ENCODE measurements at places on chromosomes 4 and X.

- no peak for DNase-seq
Measured at GRCh38 chr4:54657185-54657550, 589 bp upstream of the KIT start.

DNA sequence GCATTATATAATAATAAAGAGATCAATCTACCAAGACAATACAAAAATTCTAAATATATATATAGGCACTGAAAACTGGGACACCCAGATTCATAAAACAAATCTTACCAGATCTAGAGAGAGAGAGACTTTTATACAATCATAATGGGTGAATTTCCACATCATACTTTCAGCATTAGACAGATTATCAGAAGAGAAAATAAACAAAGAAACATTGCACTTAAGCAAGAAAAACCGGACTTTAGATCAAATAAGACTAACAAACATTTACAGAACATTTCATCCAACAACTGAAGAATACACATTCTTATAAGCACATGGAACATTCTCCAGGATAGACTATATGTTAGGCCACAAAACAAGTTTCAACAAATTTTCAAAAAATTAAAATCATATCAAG lies 245.1 kb downstream of the INPP4B start:
- no peak for DNase-seq

DNA sequence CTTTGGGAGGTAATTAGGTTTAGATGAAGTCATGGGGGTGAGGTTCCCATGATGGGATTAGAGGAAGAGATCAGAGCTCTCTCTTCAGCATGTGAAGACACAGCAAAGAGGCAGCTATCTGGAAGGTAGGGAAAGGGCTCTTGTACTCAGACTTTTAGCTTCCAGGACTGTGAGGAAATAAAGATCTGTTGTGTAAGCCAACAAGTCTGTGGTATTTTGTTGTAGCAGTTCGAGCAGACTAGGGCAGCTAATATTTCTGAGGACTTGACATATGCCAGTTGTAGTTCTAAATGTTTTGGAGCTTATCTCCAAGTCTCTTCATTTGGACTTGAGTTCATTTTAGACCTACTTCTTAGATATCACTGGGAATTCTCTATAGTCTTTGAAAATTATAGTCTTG lies 137.3 kb upstream of the PDE5A start:
- no peak for DNase-seq

DNA sequence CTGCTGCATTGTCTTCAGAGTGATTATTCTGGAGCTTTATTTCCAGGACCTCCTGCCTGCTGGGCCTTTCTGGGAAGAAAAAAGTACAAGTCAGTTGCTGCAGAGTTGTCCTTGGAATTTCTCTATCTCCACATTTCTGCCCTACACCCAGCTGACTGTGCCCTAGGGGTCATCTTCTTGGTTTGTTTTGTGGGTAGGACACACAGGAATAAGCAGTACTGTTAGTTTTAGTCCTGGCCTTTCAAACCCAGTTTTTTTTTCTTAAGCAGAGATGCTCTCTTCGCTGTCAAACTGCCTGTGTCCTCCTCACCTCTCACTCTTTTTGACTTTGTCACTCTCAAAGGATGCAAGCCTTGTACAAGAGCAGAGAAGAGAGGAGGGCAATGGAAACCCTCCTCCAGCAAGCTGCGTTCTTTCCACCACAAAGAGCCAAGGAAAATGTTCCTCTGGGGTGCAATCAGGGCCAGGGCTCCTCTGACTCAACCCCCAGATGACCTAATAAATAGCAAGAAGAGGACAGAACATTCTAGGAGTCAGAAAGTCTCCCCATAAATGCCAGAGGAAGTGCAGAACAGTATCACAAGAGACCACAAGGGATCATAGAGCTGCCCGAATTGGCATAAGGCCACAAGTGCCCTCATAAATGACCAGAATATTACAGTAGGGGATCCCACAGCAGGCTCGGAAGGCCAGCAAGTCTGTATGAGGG lies 186.2 kb downstream of the RCHY1 start:
- DNase-seq: no peak

- no peak for DNase-seq
Measured at GRCh38 chr4:101871962-101872676, 81.6 kb downstream of the BANK1 start.

DNA sequence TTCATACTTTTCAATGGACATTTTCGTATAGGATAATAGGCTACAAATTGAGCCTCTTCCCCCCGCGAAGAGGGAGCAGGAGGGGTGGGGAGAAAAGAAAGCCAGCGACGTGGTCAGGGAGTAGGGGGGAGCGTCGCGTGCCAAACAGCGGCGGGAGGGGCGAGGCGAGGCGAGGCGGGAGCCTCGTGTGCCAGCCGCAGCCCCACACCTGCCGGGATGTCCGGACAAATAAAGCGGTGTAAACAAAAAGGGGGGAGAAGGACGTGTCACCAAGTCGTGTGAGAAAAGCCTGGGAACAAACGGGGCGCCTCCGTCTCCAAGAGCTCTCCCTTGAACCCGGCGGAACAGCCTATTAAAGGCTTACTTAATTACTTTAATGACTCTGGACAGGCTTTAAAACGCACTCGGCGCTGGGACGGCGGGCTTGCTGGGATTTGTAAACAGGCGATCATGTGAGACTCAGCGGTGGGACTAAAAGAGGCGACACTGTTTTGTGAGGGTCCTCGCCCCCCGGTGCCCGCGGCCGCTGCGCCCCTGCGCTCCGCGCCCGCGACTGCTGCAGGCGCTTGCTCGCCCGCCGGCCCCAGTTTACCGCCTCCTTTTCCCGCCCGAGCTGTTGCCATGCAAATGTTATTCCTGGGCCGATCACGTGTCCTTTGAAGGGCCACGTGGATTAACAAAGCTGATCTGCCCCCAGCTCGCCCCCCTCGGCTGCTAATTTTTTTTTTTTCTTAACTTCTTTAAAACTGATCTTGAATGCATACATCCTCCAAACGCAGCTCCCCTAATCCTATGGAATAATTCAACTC lies at the start of gene HELT:
Gene HELT (plus strand): TSS at position 527 of the 809 bp plus-strand sequence. CDS start 439 bp downstream, outside the sequence.
- no peak for DNase-seq

DNA sequence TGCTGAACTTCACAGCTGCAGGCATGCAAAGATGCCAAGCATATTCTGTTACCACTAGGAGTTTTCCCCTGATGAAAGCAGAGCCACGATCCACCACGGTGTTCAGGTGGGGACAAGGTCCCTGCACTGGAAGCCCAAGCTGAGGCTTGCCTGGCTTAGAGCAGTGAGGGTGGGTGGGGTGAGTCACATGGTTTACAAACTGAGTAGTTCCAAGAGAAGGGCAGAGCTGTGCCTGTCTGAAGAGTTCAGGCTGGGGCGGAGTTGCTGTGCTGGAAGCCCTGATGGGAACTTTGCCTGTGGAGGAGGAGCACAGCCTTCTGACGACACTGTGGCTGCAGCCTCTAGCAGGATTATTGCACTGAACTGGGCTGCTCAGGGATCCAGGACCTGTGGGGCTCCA lies 45.5 kb downstream of the FAM9B start:
- DNase-seq: no peak

GRCh38 chr4:89661173-89661899 lies 175.6 kb downstream of the SNCA start:
- DNase-seq: peak; percentile 34

DNA sequence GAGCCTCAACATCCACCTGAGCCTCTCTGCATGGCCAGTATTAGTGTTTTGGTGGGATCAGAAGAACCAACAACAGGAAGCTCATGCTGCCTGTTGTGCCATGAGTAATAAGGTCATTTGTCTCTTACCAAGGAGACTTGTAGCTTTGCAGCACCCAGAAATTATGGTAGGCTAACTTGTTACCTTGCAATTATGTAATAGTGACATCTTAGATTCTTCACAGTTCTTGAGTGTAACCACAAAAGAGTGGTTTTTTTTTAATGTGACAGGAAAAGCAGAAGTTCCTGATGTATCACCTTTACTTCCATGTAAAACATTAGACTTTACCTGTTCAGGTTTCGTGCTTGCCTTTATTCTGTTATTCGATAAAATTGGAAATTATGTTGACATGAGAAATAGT lies 263.9 kb upstream of the CXXC4 start:
- no peak for DNase-seq

DNA sequence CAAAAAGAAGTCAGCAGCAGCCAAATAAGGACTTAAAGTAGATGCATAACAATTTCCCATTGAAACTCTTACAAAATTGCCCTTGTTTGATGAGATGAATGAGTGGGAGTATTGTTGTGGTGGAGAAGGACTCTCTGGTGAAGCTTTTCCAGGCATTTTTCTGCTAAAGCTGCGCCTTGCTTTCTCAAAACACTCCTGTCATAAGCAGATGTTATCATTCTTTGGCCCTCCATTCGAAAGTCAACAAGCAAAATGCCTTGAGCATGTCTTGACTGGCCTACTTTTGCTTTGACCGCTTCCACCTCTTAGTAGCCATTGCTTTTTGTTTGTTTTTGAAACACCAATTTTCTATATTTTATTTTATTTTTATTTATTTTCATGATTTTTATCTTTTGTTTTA lies 340.9 kb upstream of the FGF13 start:
- no peak for DNase-seq

GRCh38 chr4:112099701-112100297 lies 45.5 kb upstream of the FAM241A start:
- DNase-seq: no peak

GRCh38 chrX:132409780-132410556 lies 78.9 kb downstream of the MBNL3 start:
- DNase-seq: no peak

DNA sequence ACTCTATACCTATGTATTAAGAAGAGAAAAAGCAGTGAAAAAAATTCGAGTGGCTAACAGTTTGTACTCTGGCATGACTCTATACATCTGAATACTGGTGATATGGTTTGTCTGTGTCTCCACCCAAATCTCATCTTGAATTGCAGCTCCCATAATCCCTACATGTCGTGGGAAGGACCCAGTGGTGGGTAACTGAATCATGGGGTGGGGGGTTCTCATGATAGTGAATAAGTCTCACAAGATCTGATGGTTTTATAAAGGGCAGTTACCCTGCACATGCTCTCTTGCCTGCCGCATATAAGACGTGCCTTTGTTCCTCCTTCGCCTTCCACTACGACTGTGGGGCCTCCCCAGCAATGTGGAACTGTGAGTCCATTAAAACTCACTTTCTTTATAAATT lies 70.4 kb downstream of the LRBA start:
- no peak for DNase-seq

DNA sequence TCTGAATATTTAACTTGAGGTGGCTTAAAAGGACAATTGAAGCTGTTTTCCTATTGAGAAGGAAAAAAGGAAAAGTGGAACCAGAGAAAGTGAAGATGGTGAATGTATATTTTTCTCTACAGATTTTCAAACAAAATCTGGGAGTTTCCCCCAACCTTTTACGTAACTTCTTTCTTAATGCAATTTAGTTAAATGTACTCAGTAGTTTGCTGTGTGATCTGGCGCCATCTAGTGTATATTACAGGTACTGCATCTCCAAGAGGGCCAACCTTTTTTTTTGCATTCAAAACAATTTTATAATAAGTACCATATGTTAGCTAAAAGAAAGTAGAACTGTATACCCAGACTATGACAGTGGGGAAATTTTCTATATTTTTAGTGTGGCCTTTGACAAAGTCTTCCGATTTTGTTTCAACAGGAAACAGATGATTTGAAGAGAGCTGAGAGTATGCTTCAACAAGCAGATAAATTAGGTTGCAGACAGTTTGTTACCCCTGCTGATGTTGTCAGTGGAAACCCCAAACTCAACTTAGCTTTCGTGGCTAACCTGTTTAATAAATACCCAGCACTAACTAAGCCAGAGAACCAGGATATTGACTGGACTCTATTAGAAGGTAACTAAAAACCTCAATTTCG lies 82.0 kb downstream of the PLS3 start:
- DNase-seq: no peak

DNA sequence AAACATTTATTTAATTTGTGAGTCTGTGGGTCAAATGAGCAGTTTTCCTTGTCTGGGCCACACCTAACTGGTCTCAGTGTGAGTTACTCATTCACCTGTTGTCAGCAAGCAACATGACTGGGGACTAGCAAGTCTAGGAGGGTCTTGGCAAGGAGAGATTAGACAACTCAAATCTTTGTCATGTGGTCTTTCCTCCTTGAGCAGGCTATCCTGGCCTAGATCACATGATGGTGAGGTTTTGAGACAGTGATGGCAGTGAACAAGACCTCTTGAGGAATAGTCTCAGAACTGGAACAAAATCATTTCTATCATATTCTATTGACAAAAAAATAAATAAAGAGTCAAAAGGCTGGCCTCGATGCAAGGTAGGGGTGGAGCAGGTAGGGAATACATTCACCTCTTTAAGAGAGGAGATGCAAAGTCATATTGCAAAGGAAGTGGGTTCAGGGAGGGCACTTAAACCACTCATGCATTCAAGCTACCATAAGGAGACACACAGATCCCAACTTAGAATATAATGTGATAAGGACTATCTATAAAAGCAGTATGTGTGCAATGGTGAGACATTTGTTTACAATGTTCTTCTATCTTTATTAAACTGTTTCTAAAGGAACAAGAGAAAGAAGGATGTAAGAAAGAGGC lies 135.7 kb downstream of the ZNF330 start:
- no peak for DNase-seq

GRCh38 chr4:55437356-55437796 lies 41.6 kb downstream of the TMEM165 start:
- DNase-seq: no peak

DNA sequence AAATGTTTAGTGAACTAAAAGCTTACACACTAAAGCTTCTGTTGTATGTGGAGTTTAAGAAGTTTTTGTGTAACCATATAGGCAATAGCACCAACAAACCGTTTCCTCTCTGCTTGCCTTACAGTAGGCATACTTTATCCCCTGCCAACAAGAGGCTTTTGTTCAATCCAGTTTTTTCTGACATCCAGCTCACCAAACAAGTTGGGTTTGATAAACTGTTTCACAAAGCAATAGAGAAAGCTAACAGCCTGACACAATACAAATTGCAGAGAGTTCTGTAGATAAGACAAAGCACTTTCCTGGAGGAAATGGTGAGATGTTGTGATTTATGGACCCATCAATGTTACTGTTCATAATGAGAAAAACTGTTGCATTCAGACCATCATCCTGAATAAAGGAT lies 53.8 kb downstream of the PACRGL start:
- DNase-seq: no peak

- no peak for DNase-seq
Measured at GRCh38 chr4:6619466-6620255, 20.8 kb upstream of the MRFAP1 start.

DNA sequence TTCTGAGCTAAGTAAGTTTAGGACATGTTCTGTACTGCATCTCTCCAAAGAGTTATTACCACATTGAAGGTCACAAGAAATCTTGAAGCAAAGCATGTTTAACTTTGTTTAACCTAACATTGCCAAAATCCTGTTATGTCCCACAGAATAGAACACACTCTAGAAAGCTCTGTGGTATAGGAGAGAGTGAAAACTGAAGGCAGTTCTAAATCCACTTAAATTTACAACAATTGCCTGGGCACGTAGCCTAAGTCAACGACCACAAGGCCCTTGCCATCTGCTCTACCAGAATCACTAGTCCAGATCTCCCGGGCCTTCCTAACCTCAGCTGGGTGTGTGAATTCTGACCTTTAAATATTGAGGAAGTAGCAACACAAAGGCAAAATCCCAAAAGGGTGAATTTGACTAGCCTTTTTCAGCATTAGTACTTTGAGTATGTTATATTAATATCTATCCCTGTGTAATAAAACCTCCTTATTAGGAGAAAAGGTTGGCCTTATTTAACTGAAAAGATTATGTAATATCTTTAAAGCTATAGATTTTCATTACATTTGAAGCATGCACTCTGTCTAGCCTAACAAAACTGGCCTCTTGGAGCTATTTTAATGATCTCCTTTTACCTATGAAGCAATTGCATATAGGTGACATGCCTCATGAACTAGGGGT lies 4.5 kb upstream of the MAML3 start:
- DNase-seq: no peak

Measured in RWPE2 (cell line).